ENCODE measurements at places on chromosomes 4 and X. TPM values are rescaled to one million over a fixed set of nuclear protein-coding genes. Genes with fewer than 3 reads are reported as not detected.

Gene GUCY1A1
- total RNA-seq, result 0.24 TPM

GRCh38 chr4:87058356-87059073, 123.7 kb downstream of the AFF1 start:
- DNase-seq, result peak; percentile 66

DNA sequence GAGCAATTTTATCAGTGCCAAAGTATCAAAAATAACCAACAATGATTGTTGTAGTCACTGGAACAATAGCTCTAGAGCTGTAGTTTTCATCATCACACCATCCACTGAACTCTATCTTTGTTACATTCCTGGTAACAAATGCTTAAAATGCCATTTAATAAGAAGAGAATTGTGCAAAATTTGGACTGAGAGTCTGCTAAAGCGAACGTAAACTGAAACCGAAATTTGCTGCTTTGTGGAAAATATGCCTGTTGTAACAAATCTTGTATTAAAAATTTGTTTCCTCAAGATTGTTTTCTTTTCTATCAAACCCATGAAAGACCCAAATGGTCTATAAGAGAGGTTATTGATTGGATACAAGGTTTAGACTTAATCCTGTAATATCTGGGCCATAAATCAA, 109.3 kb upstream of the TECRL start:
- DNase-seq, result no peak

- no peak for DNase-seq
Measured at GRCh38 chr4:57435300-57435699, 325.1 kb upstream of the IGFBP7 start.

DNA sequence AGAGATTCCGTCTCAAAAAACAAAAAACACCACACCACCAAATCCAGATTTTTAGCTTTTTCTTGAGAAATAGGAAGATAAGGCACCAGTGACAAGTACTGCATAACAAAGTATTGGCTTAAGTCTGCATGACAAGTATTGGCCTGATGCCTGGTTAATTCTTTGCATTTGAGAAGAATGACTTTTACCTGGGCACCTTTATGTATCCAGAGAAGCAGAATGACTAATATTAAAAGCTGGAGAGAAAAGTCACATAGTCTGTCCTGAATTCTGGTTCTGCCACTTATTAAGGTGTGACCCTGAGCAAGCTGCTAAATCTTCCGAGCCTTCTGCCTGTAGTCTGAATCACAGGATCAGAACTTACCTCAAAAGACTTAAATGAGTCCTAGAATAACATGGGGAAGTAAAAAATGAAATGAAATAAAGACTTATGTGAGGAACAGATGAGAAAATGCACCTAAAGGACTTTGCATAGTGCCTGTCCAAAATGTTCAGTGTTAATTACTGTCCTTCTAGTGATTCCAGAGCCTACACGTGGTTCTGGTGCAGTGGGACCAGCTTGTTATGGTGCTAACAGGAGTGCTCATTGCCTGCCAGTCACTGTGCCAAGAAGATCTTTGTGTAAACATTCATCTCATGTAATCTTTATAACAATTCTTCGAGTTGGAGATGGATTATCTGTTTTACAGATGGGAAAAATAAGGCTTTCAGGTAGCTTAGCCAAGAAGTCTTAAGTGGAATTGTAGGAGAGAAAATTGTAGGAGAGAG, 31.6 kb downstream of the UGDH start:
- DNase-seq, result no peak

DNA sequence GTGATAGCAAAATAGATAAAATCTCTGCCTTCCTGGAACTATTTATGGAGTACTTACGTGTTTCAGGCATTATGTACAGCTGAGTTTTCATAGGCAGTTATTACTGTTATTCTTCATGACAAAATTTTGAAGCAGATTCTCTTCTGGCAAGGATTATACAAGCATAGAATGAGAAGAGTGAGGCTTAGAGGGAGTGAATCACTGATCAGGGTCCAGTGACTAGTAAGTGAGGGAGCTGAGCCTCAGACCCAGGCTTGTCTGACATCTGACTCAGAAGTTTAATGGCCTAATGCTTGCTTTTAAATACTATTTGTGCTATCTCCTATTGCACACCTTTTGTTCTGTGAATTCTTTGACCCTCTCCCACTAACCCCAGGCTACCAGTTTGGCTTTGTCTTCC, 110.6 kb downstream of the DTHD1 start:
- DNase-seq, result no peak

Gene CT47A1
- total RNA-seq, result not detected

GRCh38 chr4:107719207-107719921, 670 bp downstream of the PAPSS1 start:
- DNase-seq, result peak; percentile 72

GRCh38 chrX:71606536-71607216, 11.6 kb downstream of the CXCR3 start:
- no peak for DNase-seq

DNA sequence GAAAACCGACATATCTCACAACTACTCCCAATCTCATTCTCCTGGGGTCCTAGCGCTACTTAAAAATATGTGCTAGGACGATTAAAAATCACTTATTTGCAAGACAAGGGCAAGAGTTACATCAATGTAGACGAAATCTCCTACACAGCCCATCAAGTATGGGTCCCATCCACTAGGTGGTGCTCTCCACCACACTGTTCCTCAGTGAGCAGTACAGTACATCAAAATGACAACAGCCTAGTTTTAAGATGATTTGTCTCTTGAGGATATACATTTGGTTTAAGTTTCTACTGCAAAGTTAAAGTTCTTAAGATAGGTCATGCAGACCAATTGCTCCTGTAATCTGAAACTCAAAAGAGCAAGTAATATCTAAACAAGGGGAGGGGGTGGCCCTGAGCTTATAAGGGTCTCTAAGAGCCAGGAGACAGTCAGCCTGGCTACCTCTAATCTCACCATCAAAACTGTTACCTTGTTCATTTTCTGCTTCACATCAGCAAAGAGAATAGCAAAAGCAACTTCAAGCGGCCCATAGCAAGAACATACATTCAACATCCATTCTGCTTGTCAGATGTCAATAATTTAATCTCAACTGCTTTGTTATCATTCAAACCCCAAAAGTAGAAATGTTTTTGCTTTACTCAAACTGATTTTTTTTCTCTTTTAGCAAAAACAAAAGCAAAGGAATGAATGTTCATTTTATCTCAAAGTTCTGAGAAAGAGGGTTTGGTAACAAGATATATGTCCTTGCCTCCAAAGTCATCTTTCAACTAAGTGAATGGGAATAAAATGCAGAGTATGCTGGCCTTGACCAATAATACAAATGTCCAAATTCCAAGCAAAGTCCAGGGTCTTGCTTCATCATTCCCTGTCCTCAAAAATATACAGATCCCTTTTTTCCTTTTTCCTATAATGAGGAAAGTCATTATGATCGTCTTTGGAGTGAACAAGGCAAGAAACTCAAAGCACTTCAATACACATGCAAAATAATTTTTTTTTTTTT, 53.1 kb downstream of the STX18 start:
- DNase-seq, result peak; percentile 77

DNA sequence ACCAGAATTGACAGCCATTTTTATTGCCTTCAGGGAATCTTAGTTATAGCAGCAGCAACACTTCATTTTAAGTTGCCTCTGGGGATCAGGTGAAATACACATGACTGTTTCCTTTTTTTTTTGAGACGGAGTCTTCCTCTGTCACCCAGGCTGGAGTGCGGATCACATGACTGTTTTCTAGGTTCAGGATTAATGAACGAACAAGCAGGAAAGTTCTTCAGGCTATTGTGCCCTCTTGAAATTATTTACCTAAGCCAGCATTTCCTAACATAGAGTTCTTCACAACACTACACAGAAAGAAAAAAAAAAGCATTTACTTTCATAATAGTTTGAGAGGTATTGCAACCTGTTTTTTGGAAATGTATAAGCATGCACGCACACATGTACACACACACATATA, 2032.8 kb downstream of the PCDH7 start:
- no peak for DNase-seq

DNA sequence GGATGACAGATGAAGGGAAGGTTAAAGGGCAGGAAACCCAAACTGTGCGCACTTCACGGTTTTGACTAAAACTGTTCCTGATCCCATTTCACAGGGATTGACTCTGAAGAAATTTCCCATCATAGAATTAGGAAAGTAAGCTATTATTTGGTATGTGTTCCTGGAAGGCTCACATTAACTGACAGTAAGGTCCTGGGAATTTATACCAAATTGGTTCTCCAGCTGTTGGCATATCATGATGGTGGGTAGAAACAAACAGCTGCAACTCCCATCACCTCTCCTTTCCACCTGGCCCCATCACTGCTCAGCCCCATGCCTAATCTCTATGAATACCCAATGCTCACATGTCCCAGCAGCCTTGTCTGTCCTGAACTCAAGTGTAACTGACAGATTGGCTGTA, 121.2 kb downstream of the GPC3 start:
- no peak for DNase-seq

DNA sequence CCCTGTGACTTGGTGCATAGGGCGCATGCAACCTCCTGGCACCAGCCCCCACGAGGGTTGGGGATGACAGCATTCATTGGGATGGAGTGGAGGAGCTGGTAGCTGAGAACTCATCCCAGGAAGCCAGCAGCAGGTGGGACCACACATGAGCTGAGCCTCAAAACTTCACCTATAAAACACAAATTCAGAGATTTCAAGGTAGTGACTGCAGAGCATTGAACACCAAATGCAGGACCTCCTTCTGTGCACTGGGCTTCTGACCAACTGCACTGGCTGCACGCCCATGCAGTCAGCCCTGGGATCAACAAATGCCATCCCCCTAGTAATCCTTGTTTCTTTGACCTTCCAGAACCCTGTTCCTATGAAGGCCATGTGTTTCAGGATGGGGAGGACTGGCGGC, 197.8 kb downstream of the FRAS1 start:
- no peak for DNase-seq

Gene TLR6
- total RNA-seq, result 7.8 TPM

Gene CLCN4
- 4.1 TPM for total RNA-seq

DNA sequence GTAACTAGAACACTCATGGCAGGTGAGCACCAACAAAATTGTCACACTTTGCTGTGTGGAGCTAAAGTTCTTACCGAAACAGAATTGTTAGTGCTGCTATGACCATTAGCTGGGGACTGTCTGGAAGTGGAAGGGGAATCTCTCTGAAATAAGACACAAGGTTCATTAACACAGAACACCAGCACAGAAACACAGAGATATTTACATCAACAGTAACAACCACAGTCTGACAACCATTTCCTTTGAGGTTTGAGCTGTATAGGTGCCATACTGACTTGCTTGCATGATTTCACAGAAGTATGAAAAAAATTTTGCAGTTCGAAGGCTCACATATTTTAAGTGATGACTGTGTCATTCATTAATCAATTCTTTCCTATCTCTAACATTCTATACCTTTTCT, 109.8 kb downstream of the NYX start:
- DNase-seq, result no peak

GRCh38 chr4:173248690-173249089, 80.1 kb downstream of the GALNT7 start:
- no peak for DNase-seq

- DNase-seq, result no peak
Measured at GRCh38 chr4:78005086-78005485, 52.0 kb upstream of the FRAS1 start.

Gene TAB3
- 29.4 TPM for total RNA-seq

DNA sequence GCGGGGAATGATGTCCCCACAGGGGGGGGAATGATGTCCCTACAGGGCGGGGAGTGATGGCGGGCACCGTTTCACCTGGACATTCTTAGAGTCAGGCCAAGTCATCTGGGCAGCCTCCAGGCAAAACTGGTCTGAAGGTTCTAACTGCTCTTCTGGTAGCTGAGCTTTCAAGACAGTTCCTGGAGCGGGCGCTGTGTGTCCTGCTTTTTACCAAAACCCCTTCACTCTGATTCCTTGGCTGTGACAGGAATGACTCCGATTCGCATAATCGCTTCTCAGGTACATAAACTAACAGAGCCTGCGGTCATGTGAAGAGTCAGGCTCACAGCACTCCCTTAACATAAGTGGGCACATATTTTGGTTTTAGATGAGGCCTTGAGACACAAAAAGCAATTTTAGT, 836.0 kb downstream of the TRIML1 start:
- DNase-seq, result no peak

DNA sequence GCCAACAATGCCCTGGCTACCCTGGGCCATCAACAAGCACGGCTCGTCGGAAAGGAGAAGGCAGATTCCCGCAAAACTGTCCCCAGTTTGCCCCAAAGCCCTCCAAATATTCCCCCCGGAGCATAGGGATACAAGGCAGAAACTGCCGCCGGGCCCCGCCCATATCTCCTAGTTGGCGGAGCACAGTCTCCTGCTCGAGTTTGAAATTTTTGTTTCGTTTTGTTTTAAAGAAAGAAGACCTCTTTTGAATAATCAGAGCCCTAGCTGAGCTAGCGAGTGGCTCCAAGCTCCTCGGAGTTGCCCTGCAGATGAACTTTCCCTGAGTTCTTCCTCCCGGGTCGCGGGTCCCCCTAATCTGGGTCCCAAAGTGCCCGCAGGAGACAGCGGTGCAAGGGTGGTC, 138.1 kb upstream of the ZIC3 start:
- no peak for DNase-seq

DNA sequence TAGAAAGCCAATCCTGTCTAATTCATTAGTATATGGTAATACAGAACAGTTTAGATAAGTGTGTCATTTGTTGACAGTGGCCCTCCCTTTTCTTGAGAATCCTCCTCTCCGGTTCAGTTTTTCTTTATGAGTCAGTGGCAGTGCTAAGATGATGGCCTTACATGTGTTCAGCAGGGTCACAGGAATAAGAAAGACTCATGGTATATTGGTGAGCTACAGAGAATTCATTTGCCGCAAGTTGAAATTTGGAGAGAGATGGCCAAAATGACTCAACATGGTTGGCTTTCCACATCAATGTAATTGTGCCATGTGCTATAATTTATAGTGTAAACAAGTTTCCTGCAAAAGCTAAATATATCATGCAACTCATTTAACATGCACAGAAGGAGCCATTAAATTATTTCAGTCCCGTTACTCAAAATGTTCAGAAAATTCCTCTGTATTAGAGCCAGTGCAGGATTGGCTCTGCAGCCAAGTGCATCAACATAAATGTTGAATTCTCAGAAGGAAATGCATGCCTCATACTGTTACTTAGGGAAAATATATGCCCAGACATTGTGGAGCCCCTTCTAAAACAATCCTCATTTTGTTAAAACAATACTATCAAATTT, 374.3 kb downstream of the AFF2 start:
- DNase-seq, result no peak

Gene LYAR
- total RNA-seq, result 37.1 TPM

DNA sequence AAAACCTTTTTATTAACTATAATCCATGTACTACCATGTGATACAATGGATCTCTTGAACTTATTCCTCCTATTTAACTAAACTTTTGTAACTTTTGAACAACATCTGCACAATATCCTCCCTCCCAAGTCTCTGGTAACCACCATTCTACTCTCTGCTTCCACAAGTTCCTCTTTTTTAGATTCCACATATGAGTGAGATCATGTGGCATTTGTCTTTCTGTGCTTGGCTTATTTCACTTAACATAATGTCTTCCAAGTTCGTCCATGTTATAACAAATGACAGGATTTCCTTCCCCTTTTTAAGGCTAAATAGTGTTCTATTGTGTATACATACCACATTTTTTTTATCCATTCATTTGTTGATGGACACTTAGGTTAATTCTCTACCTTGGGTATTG, 28.1 kb downstream of the DCAF8L1 start:
- no peak for DNase-seq

Gene TNIP3
- not detected for total RNA-seq
